H54 (cell line): ENCODE measurements at places on chromosomes 6 and 20.

DNA sequence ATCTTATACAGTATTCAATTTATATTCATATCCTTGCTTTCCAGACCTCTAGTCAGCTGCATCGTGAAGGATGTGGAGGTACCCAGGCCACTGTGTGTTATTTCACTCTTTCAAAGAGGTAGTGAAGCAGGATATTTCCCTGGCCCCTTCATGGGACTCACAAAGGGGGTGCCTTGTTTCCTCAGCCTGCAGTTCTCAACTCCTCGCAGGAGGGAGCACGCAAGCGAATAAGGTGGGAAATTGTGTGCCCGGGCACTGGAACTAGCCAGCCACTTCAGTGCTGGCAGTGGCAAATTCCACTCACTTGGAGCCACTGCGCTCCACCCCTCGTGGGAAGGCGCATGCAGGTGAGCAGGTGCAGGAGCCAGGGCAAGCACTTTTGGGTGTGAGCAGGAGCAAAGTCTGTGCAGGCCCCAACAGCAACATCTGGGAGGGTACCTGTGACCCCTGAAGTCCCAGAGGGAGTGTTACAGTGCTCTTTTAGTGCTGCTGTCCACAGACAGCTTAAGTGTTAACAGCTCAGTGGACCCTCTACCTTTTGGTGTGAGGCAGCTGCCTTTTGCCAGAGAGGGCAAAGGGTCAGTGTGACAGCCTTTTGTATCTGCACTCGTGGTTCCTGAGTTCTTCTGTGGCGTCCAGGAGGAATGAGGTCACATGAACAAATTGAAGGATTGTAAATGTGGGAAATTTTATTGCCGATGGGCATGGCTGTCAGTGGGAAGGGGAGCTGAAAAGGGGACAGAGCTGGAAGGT lies 49.4 kb upstream of the FAM135A start:
- DNase-seq = no peak

DNA sequence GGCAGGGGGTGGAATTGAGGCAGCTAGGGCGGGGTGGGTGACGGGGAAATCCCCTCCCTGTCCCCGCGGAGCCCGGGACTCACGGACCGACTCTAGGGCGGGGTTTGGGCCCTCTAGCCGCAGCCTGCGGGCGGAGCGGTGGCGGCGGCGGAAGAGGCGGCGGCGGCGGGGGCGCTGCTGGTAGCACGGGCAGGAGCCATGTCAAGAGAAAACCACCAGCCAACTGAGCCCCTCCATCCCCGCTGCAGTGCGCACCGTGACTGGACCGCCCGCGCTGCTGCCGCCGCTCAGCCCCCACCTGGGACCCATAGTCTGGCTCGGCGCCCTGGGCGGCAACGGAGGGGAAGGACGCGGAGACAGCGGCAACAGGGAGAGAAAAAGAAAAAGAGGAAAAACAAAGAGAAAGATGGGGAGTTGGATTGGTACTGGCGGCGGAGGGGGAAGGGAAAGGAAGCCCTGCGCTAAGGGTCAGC lies 1.2 kb upstream of the C6orf62 start:
- no peak for DNase-seq

- DNase-seq = no peak
These were observed 108.5 kb downstream of the MAN1A1 start for GRCh38 chr6:119241111-119241465.

DNA sequence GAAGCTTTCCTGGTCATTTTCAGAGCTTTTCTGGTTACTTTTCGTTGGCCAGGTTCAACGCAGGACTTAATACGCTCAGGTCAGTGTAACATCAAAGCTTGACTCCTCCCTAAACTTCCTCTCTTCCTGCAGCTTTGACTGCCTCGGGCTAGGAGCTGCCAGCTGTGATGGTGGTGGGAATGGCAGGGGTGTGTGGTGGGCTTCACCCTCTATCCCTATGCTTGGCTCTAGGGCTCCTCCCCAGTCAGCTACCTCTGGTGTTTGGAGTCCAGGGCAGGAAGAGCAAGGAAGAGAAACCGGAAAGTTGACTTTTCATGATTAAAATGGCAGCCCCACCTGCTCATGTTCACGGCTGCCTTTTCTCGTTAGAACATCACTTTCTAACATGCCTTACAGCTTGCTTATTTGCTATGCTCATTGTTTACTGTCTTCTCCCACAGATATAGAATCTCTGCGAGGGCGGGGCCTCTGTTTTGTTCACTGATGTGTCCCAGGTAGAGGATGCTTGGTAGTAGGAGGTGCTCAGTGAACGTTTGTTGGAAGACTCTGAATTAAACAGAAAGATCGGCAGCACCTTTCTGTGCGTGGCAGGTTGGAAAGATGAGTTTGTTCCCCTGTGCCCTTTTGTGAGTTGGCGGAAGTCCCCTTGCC lies 16.1 kb upstream of the PPP1R14C start:
- no peak for DNase-seq

DNA sequence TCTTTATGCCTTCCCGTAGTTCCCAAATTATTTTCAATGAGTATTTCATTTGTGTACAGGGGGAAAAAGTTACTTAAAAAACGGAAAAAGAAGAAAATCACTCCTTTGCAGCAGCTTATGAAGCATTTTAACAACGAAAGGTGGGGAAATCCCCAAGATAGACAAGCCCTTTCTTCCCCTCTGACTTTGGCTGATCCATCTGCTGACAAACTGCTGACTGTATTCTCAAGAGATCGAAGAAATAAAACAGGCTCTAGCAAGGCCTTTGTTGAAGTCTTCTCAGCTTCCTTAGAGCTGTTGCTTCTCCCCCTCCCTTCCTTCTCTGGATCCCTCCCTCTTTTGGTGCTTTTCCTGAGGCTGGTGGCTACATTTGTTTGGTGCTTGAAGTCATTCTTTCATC lies 325.2 kb downstream of the NRN1 start:
- no peak for DNase-seq

GRCh38 chr6:169700296-169700695 lies 1.5 kb downstream of the WDR27 start:
- DNase-seq = no peak

DNA sequence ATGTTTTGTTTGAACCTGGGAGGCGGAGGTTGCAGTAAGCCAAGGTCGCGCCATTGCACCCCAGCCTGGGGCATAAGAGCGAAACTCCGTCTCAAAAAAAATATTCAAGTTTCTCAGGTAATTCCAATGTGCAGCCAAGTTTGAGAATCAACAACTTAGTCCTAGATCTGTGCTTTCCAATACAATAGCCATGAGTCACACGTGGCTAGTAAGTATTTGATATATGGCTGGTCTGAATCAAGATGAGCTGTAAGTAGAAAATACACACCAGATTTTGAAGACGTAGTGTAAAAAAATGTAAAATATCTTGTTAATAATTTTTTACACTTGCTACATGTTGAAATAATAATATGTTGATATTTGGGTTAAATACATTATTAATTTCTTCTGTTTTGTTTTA lies 35.0 kb upstream of the BTBD3 start:
- no peak for DNase-seq

DNA sequence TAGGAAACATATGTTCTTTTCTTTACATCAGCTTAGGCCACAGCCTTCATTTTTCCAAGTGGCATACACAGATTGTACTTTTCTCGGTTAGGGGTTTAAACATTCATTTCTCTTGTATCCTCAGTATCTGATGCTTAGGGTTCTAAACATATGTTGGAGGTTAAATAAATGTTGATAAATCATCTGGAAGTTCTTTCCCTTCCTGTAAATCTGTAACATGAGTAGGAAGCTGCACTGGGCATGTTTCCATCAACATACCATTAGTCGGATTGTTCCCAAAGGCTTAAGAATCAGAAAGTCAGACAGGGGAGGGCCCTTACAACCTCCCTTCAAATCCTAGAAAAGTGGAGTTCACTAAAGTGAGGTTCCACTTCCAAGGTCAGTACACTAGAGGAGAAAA lies 54.8 kb upstream of the BCLAF1 start:
- no peak for DNase-seq

DNA sequence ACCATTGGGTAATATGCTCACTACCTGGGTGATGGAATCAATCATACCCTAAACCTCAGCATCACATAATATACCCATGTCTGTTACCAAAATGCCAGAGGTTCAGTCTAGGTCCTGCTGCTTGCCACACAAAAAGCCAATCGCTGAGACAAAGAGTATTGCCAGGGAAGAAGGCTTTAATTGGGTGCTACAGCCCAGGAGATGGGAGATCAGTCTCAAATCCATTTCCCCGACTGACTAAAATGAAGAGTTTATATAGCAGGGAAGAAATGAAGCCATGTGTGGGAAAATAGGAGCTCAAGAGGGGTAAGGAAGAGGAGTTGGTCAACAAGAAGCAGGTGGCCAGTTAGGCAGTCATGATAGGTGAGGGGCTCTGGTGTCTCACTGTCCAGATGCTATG lies 149.6 kb downstream of the QRSL1 start:
- DNase-seq = no peak

DNA sequence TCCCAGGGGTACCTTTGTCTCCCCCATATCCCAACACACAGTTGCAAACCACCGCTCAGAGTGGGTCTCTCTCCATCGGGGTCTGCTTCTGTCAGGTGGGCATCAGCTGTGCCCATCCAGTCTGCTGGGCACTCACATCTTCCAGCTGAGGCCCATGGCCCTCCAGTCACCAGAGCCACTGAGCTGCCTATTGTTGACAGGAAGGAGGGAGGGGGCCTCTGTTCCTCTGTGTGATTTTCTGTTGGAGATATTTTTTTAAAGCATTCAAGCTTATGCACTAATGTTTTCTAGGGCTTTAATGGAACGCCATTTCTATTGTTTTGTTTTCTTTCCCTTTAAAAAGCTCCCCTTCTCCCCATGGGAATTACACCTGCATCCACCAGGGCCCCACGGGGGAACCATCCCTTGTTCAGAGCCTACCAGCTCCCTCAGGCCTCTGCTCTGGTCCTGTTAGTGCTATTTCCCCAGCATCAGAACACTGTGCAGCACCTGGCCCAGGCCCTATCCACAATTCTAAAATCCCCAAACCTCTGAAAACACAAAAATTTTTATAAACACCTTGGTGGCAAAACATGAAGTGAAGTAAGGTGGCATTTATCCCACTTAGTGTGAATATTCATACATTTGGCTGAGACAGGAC lies 326.2 kb downstream of the CD83 start:
- no peak for DNase-seq

GRCh38 chr20:2840967-2841531 lies 504 bp downstream of the VPS16 start:
- peak; percentile 89 for DNase-seq

GRCh38 chr6:156438350-156438923 lies 338.7 kb upstream of the ARID1B start:
- no peak for DNase-seq

DNA sequence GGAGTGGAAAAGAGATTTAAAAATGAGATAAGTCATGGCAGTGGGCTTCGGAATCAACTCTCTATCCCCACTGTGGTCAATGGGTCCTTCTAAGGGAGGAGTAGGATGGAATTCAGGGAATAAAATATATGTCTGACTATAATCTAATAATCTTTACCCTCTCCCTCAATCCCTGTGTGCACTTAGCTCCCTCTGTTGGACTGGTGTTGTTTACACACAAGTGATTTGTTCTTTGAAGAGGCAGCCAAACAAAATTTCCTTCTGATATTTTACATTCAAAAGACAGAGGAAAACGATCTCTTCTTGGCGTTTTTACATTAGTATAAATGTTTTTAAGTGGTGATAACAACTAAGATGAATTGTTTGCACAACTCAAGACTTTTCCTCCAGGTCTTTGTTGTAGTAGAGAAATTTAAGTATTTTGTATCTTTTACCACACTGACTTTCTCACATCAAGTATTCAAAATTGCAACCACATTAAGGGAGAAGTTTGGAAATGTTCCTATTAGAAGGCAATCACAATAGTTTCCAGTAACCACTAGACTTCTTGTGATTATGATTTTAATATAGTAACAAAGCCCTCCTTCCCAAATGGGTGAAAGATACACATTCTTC lies 317.8 kb downstream of the CENPW start:
- no peak for DNase-seq

DNA sequence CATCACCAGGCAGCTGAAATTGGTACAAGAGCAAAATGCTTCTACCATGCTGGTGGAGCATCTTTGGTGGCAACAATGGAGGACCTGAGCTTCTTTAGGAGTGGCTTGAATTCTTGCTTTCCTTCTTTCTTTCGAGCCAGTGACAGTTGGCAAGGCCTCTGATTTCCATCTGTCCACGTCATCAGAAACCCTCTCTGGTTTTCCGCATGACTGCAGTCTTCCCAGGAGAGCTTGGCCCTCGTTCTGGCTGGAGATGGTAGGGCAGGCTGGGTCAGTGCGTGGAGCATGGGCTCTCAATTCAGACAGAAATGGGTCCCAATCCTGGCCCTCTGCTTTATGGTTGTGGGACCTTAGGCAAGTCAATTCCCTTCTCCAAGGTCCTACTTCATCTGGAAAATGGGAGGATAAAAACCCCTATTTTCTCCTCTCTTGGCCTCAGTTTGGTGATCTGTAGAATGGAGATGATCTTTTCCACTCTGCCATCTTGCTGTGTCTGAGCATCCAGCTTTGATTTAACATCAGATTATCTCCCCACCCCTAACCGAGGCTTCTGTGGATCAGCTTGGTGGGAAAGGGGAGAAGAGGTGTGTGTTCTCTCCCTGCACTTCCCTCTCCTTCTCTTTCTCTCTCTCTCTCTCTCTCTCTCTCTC lies 3.6 kb upstream of the BPIFB1 start:
- no peak for DNase-seq

DNA sequence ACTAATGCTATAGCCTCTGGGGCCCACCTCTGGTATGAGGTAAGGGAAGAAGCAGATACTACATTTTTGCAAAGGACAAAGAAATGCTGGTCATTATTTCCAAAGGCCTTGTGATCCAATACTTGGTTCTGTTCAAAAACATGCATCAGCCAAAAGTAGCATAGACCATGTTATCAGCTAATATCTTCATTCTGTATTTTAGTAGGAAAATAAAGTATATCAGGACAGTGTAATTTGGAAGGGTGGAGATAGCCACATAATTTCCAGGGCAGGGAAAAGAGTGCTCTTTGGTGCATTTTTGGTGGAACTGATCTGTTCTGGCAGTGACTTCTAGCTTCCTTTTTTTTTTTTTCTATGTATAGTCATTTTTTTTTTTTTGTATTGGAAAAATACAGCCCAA lies 258.0 kb upstream of the SOX4 start:
- no peak for DNase-seq

- DNase-seq = no peak
These were observed 154.6 kb downstream of the RFPL4B start for GRCh38 chr6:112501705-112502104.

DNA sequence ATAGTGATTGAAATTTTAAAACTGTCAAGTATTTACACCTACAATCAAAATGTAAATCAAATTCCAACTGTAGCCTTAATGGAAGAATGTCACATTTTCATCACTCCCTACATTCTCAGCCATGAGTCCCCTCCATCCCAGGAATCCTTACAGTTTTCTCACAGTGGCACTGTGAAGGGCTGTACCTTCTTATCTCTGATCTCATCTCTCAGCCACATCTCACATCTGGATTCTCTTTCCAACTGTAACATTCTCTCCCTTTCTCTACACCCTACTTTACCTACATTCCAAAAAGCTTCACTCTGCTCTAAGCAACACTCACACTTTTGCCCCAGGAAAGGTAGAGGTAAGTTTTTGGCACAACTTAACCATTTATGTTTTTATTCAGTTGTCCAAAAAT lies 8.9 kb upstream of the MARCKS start:
- no peak for DNase-seq

GRCh38 chr6:360349-360748 lies 31.2 kb upstream of the IRF4 start:
- DNase-seq = no peak
